ENCODE measurements at places on chromosomes 12 and 14. TPM values are rescaled to one million over a fixed set of nuclear protein-coding genes. Genes with fewer than 3 reads are reported as not detected.

PZP gene
- total RNA-seq: not detected

DTX3 gene
- 18.6 TPM for total RNA-seq

KRT7 gene
- 2.1 TPM for total RNA-seq

NKX2-8 gene
- not detected for total RNA-seq

IKZF4 gene
- total RNA-seq: 14.6 TPM

LTBR gene
- total RNA-seq: 2.8 TPM

VRTN gene
- total RNA-seq: not detected

PLEKHA5 gene
- total RNA-seq: 0.66 TPM

PRKD1 gene
- 0.11 TPM for total RNA-seq

KRT77 gene
- not detected for total RNA-seq

ADAM20 gene
- total RNA-seq: not detected

MYF5 gene
- not detected for total RNA-seq

TEX22 gene
- total RNA-seq: 1.2 TPM

SLC2A3 gene
- total RNA-seq: 109 TPM

SLC2A14 gene
- 3.7 TPM for total RNA-seq

PRH2 gene
- total RNA-seq: not detected

RNF34 gene
- total RNA-seq: 69.8 TPM

KCNK10 gene
- total RNA-seq: not detected

WNT1 gene
- total RNA-seq: not detected

STAB2 gene
- total RNA-seq: not detected
